ENCODE measurements at places on chromosomes 11 and 22. TPM values are rescaled to one million over a fixed set of nuclear protein-coding genes. Genes with fewer than 3 reads are reported as not detected.

Gene PLCB3
- 31.8 TPM for total RNA-seq

Gene CDKN1C
- total RNA-seq: 39.5 TPM

Gene FOLR2
- 28.1 TPM for total RNA-seq

Gene NLRP6
- total RNA-seq: 1.3 TPM

Gene ROBO3
- total RNA-seq: 11.3 TPM

Gene ARRB1
- 187 TPM for total RNA-seq

Gene OR5T2
- not detected for total RNA-seq

Gene SAA2
- 24.7 TPM for total RNA-seq

Gene ALX4
- not detected for total RNA-seq

Gene SCGB1C1
- total RNA-seq: not detected

Gene MS4A15
- total RNA-seq: 113 TPM

Data from lower lobe of right lung (tissue), 2 donors.